ENCODE measurements at places on chromosomes 5 and 9.

GRCh38 chr9:3525096-3525835 lies 535 bp downstream of the RFX3 start:
- peak; percentile 51 for DNase-seq

GRCh38 chr9:131807144-131807983 lies 67.5 kb upstream of the RAPGEF1 start:
- no peak for DNase-seq

DNA sequence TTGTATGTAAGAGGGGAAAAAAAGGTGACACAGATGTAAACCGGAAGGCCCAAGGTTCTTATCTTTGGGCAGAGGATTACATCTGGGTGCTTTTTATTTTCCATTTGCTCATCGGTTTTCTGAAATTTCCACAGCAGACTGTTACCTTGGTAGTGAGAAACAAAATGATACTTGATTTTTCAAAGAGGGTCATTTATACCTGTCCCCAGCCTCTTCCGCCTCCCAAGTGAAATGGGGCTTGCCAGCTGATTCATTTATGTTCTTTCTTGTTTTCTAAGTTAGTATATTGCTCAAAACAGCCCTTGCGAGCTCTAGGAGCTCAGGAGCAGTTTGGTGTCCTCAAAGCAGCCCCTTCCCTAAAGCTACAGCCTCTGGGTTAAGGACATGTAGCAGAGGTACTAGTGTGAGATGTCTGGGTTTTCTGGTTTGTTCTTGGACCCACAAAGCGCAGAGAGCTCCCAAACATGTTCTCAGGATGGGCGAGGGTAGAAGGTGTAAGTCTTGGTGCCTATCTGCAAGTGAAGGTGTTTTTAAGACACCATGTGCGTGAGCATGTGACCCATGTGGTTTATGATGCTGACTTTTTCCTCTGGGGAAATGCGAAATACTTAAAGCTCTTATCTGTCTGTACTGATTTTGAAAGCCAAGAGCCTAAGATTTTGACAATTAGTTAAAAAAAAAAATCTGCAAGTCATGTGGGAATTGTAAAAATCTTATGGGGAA lies 38.3 kb downstream of the DAPK1 start:
- no peak for DNase-seq

- no peak for DNase-seq
Observed at GRCh38 chr9:129170229-129170628, 7.8 kb downstream of the IER5L start.

- DNase-seq, result no peak
Observed at GRCh38 chr5:71954329-71954728, 152.9 kb upstream of the MAP1B start.

DNA sequence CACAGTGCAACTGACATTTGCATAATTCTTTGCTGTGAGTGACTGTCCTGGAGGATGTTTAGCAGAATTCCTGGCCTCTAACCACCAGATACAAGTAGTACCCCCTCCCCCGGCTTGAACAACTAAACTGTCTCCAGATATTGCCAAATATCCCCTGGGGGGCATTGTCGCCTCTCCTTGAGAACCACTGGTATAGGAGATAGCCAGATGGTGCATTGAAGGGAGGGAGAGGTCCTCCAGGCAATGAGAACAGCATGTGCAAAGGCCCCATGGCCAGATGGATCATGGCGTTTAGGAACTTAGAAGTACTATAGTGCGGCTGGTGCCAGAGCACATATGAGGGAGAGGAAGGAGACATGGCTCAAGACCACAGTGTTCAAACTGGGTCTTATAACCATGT lies 18.9 kb upstream of the ORM1 start:
- no peak for DNase-seq

DNA sequence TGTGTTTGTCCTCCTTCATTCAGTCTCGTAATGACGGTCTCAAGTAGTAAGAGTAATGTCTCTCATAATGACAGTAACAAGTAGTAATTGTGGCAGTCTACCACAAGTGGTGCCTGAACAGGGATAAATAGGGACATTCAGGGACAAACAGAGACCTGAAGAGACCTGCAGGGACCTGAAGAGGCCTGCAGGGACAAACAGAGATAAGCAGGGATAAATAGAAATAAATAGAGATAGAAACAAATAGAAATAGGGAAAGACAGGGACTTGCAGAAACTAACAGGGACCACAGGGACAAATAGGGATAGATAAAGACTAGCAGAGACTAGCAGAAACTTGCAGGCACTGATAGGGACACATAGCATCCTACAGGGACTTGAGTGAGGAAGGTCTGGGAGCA lies 7.9 kb downstream of the UGT3A2 start:
- DNase-seq, result no peak

DNA sequence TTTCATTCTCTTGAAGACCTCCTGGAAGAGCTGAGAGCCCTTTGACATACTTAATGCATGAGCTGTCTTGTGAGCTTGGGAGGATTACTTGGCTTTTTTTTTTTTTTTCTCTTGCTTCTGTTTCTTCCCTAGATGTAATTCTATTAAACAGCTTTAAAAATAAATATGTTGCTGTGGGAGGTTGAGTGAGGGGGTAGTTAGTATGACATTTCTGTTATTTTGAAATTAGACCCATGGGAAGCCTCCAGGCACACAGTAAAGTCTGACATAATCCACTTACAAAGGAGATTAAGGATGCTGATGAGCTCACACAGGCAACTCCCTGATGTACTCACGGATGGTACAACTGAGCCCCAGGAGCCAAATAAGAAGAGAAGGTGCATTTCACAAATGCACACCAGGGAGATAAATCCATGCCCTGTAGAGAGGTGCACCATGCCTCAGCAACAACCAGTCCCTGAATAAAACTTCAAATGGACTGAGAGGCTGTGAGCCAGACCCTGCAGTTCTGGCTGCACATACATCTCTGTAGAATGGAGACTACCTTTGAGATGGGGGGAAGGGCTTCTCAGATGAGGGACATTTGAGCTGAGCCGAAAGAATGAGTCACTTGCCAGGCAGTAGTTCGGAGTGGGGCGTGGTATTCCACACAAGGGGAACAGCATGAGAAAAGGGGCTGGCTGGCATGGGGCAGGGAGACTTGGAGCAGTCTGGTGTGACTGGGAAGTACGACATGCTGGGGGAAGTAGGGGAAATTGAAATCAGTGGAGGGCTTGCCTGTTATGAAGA lies 68.7 kb downstream of the ACTL7B start:
- no peak for DNase-seq

DNA sequence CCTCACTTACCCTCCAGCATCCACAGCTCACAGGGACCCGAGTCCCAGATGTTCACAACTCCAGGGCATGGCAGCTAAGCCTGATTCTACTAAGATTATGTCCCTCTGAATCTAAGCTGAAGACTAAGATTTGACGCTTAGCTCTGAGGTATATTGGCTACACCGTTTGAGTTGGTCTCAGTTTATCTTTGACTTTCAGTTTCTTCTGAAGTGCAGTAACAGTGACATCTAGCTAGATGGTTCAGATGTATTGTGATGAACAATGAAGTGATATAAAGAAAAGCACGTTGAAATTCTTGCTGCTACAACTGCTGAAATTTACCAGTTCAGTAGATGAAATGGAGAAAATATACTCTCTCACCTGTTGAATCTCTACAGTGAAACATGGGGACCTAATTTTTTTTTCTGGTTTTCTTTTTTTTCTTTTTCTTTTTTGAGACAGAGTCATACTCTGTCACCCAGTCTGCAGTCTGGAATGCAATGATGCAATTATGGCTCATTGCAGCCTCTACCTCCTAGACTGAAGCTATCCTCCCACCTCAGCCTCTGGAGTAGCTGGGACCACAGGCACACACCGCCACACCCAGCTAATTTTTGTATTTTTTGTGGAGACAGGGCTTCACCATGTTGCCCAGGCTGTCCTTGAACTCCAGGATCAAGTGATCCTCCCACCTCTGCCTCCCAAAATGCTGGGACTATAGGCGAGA lies 15.7 kb downstream of the RFK start:
- no peak for DNase-seq

DNA sequence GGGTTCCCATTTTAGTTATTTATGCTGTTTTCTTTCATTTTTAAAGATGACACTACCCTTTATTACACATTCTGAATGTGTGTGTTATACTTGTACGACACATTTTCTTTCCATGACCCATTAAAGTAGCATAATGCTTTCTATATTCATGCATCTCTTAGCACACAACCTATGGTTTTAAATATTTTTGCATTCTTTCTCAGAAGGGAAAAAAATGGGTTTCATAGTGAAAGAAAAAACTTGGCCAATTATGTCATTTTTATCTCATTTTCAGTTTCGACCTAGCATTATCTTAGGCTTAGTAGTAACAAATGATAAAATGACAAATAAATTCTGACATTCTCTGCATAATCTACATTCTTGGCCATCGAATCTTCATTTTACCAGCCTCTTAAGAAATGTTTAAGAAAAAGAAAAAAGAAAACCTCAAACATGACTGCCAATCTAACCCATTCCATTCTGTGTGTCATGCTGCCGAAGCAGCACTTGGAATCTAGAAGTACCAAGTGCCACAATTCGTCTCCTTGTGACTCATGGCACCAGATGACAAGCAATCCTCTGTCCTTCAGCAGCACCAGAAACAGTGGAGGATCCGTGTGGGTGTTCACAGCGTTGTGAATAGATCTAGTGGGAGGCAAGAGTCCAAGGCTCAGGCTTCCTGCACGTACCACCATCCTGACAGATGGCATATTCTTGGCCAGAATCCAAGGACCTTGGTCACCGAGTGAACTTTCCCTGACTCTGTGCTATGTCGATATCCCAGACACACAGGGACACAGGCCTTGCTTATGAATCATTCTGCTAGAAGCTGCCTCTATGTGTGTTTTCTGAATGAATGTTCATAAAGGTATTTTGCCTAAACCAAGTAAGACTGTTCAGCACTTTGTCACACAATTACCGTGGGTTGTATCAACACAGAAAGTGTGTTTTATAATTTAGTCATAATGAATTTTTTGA lies 502.7 kb downstream of the NR2F1-AS1 start:
- no peak for DNase-seq

- no peak for DNase-seq
Observed at GRCh38 chr5:74540622-74541021, 99.9 kb downstream of the ENC1 start.

- no peak for DNase-seq
Observed at GRCh38 chr5:11319836-11320580, 559.0 kb upstream of the DAP start.

GRCh38 chr9:11206925-11207324 lies 594.1 kb upstream of the PTPRD start:
- DNase-seq, result no peak

DNA sequence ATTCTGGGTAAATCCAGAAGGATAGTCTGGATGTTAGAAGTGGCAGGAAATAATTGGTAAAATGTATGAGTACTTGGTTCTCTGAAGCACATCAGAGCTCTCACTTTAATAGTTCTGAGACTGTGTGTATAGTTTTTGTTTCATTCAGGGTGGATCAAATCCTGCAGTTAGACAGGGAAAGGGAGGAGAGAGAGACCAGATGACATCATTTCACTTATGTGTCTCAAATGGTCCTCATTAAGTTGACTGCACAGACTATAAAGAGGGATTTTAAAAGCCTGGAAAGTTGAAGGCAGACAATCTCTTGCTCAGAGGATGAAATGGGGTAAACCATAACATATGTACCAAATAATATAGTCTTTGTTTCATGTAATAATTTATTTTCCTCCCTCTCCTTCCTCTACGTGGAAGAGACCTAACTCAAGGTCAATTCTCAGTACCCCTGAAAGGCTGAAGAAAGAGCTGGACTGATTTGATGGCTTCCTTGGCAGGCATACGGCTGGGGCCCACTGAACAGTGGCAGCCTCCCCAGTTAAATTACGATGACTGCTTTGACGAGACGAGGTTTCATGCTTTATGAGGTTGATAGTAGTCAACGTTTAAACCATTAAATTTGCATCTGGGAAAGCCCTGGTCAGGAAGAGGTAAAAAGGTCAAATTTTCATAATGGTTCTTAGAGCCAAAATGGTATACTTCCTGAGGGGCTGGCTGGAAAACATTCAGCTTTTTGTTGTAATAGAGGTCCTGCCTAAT lies 395.1 kb upstream of the RPS23 start:
- DNase-seq, result no peak

DNA sequence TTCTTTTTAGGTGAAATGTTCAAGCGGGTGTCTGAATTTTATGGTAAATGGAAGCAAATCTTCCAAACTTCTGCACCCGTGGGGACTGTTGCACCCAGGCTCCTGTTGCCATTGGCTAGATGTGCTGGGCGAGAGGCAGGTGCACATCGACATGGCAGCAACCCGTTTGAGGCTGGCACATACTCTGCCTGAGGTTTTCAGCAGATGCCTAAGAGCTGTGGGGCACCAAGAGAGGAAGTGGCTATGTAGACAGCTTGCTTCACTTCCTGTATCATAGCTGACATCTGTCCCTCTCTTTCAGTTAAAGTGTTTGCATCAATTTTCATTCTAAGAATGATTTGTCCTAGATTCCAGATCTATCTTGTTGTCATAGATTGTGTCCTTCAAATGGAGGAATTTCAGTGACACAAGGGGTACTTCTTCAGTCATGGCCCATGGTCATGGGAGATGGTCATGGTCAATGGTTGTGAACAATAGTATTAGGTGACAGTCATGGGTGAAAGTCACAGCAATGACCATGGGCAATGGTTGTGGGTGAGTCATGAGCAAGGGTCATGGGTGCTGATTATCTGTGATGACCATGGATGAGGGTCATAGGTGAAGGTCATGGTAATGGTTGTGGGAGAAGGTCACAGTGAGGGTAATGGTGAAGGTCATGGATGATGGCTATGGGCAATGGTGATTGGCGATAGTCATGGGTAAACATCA lies 115.1 kb upstream of the IRX4 start:
- DNase-seq, result no peak

- DNase-seq, result no peak
Observed at GRCh38 chr5:116415182-116415581, 159.4 kb downstream of the SEMA6A start.

DNA sequence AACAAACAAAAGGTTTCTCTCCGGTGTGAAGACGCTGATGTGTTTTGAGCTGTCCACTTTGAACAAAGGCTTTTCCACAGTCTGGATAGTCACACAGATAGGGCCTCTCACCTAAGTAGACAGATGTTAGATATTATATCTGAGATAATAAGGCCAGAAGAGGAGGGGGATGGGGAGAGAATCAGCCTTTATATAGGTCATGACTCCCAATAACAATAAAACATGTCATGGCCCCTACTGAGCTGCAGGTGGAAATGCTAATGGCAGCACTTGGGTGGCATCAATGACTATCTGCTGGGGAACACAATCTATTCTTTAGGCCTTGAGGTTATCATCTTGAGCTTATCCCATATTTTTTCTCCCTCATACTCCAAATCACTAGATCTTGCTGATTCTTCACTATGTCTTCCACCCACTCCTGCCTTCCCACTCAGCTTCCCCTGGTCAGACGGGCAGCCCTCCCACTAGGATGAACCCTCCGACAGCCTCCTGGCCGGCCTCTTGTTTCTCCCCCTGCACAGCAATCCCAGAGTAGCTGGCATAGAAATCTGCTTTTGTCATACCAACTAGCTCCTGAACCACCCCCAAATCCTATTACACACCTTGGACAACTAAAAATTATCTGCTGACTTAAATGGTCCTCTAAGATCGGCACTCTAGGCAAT lies 11.5 kb upstream of the SLC35D2 start:
- DNase-seq, result no peak
